ENCODE measurements at places on chromosomes 6 and 20. TPM values are rescaled to one million over a fixed set of nuclear protein-coding genes. Genes with fewer than 3 reads are reported as not detected.
A peak's percentile ranks its signal among the peaks of the same experiment; 100 is the strongest.

The GSTA2 gene
- total RNA-seq = not detected

The PRSS16 gene
- total RNA-seq = not detected

The TINAG gene
- not detected for total RNA-seq

The CDH26 gene
- 0.52 TPM for total RNA-seq

The PRDM1 gene
- total RNA-seq = 2.4 TPM

GRCh38 chr6:48111143-48111506 is at the start of gene PTCHD4:
Gene PTCHD4, minus strand, starts transcription at chr6:48111197. Its CDS starts 42,240 bp downstream, at chr6:48068957.
- no peak for DNase-seq

DNA sequence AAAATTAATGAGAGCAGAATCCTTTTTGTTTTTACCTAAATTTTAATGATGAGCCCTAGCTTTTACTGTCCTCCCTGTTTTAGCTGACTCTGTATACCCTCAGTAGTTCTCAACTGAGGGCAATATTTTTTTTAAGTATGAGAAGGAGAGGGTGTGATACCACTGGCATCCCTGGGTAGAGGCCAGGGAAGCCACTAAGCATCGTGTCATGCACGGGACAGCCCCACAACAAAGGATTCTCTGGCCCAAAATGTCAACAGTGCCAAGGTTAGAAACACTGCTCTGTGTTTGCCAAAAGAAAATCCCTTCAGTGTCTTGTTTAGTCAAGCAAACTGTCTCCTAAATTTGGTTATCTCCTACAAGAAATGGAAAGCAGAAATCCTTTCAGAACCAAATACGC is 210.4 kb downstream of the KCNQ5 start:
- no peak for DNase-seq

DNA sequence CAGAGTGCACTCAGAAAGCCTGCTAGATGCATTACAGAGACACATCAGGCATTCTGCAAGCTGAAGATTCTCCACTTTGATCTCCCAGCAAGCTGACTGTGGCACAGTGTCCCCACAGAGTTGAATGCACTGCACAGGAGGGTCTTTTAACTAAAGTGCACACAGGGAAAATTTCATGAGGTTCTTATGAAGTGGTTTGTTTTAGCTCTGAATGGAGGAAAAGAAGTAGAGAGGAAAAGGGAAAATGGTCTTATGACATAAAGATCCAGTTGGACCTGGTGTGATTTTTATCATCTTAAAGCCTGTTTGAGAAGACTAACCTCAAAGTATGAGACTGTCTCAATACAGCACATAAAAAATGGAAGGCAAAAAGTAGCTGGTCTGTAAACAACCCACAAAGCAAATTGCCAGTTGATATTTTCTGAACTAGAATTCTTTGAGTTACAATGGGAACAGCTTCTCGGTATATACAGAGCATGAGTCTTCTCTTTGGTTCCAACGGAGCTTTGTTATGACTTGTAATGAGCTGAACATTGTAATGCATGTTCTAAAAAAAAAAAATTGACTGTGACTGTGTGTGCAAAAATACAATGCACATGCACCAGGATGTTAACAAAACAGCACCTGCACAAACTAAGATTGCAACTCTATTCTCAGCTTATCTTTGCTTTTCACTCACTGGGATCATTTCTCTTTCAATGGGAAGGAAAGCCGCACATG is 383.0 kb upstream of the ID4 start:
- DNase-seq = no peak

DNA sequence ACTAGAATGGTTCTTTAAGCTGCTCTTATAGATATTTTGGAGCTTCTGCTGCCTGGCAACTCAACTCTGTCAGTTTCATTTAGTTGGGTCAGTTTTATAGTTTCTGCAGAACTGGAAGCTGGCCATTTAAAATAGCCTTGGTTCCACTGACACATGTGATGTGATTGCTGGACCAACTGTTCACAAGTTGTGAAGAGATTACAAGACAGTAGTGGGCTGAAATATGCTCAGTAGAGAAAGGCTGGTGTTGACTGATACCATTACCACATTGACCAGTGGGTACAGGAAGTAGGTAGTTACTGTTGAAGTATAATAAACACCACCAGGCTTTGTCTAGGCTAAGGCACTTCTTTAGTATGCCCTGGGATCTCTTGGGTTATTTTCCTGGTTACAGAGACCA is 39.0 kb downstream of the BCKDHB start:
- no peak for DNase-seq

- peak; percentile 81 for DNase-seq
Measured at GRCh38 chr20:16434062-16434664, 139.1 kb downstream of the KIF16B start.

DNA sequence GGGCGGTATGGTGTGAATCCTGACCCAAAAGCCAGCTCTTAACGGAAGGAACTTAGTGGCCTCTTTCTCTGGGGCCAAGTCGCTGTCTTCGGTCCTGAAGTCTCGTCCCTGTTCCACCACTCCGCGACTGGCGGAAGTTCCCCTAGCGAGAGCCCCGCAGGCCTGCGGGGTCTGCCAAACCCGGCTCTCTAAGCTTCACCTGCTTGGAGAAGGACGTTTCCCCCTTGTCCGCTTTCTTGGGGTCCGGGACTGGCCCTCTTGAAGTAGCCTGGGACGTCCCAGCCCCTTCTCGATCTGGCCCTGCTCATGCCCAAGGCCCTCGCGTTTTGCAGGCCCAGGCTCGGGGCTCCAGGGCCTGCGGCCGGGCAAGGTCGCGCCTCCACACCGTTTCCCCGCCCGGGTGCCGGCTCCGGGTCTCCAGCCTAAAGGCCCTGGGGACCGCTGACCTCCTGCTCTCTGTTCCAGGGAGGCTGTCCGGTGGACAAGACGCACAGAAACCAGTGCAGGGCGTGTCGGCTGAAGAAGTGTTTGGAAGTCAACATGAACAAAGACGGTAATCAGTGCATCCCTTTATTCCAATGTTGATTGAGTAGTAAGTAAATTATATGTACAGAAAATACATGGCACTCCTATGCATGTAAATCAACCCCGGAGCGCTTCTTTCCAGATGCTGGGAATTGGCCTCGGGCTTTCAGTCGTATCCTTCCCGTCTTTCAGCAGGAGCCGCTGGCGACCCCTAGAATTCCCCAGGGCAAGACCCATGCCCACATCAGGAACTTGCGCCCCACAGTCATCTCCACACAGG is 8.8 kb downstream of the NR2E1 start:
- DNase-seq = no peak

DNA sequence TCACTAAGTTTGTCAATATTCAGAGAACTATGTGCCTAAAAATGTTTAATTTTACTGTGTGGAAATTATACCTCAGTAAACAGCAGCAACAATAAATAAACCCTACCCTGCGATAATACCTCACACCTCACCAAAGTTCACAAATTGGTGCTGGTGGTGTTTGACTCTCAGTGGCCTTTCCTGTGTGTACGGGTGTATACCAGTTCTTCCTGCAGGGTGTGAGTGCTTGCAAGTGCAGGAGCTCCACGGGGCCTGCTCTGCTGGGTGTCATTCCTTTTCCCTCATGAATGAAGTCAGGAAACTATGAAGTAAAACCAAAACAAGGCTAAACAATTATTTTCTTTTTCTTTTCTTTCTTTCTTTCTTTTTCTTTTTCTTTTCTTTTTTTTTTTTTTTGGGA is 4.1 kb upstream of the ENPP5 start:
- DNase-seq = no peak

DNA sequence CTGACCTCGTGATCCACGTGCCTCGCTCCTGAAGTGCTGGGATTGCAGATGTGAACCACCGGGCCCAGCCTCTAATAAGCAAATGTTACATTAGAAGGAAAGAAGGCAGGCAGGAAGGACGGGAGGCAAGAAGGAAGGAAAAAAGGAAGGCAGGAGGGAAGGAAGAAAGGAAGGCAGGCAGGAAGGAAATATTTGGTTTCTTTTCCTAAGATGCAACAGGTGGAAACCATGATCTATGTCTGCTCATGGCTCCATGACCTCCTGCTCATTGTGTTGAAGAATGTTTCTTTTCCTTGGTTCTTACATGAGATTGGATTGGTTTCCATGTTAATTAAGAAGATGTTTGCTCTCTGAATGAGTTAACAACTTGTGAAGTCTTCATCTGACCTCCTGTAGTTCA is 91.8 kb upstream of the SNX9 start:
- no peak for DNase-seq

DNA sequence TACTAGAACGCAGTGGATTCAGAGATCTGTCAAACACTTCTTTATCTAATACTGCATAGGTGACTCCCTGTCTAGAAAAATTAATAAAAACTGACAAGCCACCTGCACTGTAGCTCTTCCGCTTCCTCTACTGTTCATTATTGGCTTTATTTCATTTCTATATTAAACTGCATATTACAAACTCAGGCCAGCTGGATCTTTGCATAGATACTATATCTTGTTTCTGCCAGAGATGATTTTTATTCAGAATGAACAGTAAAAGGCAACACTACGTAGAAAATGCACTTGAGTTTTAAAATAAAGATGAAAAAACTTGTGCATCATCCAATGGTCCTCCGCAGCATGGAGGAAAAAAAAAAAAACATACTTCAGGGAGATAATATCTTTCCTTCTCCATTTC is 508.3 kb downstream of the PRKN start:
- no peak for DNase-seq

DNA sequence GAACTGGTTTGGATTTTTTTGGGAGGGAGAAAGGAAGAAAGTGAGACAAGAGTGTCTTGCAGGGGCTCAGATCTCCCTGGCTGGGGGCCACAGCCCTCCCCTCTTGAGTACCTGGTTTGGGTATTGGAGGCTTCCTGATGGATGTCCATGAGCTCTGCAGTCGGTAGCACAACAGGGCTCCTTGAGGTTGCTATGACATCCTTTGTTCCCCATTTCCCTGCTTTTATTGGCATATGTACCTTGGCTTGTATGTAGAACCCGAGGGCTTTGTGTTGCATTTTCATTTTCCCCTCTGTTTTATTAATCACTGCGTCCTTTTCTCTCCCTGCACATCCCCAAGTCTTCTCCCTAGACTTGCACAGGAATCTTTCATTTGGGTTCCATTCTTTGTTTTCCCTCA is 355.5 kb upstream of the TSHZ2 start:
- DNase-seq = no peak

All from posterior vena cava (tissue), 2 donors.